ENCODE measurements at places on chromosomes 5 and 9.

DNA sequence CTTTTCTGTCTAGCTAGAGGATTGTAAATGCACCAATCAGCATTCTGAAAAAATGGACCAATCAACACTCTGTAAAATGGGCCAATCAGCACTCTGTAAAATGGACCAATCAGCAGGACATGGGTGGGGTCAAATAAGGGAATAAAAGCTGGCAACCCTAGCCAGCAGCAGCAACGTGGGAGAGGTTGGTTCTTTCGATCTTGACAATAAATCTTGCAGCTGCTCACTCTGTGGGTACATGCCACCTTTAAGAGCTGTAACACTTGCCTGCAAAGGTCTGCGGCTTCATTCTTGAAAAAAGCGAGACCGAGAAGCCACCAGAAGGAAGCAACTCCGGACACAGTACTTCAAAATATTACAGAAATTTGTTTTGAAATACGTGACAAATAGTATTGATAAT lies 424.6 kb upstream of the CDH9 start:
- DNase-seq = no peak

DNA sequence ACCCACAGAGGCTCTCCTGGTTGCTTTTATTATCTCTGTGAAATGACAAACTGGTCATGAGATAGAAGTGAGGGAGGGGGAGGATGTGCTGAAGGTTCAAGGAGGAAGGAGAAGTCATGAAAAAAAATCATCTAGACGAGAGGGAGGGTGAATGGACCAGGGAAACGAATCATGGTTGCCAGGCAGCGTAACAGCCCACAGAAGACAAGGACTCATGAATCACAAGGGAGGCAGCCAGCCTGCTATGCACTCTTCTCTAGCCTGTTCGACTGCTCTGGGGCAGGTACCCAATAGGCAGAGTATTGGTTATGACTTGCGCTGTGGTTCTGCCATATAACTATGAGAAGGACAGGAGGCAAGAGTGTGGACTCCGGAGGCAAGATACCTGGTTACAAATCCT lies 475.2 kb downstream of the CDK5RAP2 start:
- no peak for DNase-seq

- DNase-seq = no peak
Observed at GRCh38 chr5:1883925-1884677, 1.4 kb upstream of the IRX4 start.

- DNase-seq = no peak
Observed at GRCh38 chr9:90107040-90107725, 502.4 kb downstream of the GADD45G start.

DNA sequence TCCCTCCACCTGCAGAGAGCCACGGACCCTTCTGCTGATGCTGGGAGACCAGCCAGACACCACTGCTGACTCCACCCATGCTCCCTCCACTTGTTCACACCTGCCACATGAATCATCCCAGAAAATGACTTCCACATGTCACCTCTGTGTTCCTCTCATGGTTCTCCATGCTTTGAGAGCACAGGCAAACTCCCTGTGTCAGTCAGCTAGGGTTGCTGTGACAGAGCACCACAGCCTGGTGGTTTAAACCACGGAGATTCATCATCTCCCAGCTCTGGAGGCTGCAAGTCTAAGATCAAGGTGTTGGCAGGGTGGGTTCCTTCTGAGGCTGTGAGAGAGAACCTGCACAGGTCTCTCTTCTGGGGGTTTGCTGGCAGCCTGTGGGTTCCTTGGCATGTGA lies 381.4 kb downstream of the GADD45G start:
- DNase-seq = no peak

GRCh38 chr5:9139344-9139743 lies 406.5 kb downstream of the SEMA5A start:
- no peak for DNase-seq

DNA sequence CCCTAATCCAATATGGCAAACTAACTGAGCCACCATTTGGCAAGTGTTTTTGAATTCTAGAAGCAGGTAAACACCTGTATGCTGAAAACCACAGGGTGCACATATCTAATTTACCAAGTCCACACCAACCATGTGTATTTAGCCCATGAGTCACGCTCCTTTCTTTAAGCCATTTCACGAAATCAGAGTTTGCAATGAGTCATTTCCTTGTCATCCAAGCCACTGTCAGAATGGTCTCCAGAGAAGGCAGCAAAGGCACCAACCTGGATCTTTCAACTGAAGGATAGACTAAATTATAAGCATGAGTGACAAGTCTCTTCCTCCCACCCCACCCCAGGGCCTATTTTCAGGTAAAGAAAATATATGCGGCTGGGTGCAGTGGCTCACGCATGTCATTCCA lies 110.0 kb downstream of the PAX5 start:
- no peak for DNase-seq

- no peak for DNase-seq
Observed at GRCh38 chr9:112487799-112488340, 1.2 kb downstream of the KIAA1958 start.

DNA sequence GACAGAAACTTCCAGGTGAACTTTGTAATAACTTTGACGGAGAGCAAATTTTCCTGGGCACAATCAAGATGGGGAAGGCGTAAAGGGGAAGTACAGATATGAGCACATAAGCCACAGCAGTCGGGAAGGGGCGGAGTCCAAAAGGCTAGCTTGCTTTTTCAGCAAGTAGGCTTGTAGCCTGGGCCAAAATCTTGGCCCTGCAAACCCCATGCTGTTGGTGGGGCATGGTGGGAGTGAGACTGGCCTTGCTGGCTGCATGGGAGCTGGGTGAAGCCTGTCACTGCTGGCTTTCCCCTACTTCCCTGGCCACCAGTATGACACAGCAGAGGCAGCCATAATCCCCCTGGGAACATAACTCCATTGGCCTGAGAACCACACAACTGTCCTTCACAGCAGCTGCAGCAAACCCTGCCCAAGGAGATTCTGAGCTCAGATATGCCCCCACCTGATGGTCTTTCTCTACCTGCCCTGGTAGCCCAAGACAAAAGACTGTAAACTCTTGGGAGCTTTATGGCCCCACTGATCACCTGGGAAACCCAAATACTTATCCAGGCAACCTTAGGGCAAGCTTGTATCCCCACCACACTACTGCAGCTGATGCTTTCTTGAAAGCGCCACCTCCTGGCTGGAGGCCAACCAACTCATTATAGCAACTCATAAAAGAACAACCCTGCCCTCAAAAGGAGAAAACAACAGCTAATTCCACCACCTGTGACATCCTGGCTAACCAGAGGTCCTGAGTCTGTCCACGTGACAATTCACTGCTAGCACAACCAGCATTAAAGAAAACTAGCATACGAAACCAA lies 24.0 kb downstream of the DCTN4 start:
- DNase-seq = no peak

Measured in stimulated activated CD4-positive, alpha-beta T cell treated with anti-CD3 and anti-CD28 coated beads, Interleukin-1b, Interleukin-23, amount 100 ng/mL, for 1 hour (primary cell).